ENCODE measurements at places on chromosomes 16 and 17.
A peak's percentile ranks its signal among the peaks of the same experiment; 100 is the strongest.

DNA sequence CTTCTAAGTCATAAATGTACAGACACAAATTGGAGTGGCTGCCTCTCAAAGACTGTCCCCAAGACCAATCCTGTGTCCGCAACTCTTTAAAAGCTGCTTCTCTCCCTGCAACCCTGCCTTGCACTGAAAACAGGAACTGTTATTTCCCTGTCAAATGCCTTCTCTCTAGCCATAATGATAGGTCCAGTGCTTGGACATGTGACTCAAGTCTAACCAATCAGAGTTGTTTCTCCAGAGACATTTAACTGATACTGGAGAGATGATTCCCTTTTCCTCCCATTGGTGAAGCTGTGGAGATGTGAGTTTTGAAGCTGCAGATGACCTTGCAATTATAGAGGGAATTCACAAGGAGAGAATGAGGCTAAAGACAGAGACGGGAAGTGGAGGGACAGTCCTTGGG lies 253.3 kb upstream of the CDH5 start:
- no peak for DNase-seq

DNA sequence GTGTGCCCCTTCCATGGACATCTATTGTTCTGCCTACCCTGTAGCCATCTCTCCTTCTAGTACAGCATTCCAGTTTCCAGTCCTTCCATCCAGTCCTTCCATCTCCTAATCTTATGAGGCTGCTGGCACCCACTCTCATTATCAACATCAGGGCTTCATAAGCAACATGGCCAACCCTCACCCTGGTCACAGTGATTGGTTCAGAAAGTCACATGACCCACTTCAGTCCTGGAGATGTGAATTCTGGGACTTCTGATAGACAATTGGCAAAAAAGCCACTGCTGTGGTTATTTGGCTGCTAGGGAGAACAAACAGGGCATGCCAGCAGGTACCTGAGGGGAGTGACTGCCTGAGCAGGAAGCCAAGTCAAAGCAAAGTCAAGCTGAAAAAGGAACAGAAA lies 164.7 kb upstream of the C16orf82 start:
- no peak for DNase-seq

DNA sequence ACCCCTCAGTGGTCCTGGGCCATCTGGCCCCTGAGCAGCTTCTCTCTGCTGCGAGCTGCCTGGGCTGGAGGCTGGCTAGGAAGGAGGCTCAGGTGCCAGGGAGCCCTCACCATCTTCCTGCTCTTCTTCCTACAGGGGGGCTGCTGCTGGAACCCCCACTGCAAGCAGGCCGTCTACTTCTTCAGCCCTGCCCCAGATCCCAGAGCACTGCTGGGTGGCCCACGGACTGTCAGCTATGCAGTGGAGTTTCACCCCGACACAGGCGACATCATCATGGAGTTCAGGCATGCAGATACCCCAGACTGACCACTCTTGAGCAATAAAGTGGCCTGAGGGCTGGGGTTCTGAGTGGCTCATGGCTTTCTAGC lies 46.1 kb downstream of the PRMT7 start:
- DNase-seq, result no peak

DNA sequence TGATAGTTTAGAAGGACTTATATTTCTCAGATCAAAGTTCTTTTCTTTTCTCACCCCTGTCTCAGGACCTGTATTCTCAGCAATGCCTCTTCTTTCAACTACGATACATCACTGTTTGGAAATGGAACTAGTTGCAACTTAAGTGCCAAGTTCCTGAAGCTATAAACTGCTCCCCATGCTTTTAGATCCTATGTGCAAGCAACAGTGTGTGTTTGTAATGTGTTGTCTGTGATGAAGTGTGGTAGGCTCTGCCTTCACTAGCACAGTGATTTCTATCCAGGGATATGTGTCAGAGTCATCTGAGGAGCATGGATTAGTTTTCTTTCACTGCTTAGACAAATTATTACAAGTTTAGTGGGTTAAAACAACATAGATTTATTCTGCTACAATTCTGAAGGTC lies 18.4 kb downstream of the ZP2 start:
- DNase-seq, result no peak

GRCh38 chr17:38447502-38448085 lies 19.3 kb downstream of the ARHGAP23 start:
- DNase-seq, result no peak

DNA sequence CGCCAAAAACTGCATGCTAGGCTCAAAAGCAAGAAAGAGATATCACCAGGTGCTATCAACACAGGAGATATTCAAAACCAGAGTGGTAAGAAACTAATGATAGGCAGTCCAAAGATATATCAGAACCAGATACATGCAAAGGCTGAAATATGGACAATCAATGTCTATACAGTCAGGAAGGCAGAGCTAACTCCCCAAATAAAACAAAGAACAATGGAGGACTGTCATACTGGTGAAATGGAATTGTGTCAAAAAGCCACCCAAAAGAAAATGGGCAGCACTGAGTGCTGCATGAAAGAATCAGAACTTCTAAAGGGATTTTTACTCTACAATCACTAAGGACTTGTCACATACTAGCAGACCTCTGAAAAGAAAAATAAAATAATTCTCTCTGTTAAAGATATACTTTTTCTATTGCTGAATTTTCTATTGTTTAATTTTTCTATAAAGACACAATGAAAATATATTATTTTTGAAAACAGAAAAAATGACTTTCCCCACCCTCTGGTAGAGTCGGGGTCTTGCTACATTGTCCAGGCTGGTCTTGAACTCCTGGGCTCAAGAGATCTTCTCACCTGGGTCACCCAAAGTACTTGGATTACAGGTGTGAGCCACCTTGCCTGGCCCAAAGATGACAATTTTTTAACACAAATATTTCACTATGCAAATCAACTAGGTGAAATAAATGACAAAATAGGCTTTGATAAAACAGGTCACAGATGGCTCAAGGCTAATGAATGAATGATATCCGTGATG lies 98.2 kb downstream of the USP32 start:
- DNase-seq, result no peak

- peak; percentile 27 for DNase-seq
Measured at GRCh38 chr17:80720610-80721577, 176.3 kb downstream of the RPTOR start.

DNA sequence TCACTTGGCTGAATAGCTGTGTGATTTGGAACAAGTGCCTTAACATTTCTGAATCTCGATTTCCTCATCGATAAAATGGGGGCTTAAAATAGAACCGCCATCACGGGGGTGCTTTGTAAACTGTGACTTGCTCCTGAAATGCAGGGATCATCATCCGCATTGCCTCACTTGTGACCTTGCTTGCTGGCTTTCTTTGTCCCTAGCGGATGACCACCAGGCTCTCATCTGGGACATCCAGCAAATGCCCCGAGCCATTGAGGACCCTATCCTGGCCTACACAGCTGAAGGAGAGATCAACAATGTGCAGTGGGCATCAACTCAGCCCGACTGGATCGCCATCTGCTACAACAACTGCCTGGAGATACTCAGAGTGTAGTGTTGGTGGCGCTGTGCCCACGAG lies 11.9 kb upstream of the TACO1 start:
- DNase-seq, result no peak

DNA sequence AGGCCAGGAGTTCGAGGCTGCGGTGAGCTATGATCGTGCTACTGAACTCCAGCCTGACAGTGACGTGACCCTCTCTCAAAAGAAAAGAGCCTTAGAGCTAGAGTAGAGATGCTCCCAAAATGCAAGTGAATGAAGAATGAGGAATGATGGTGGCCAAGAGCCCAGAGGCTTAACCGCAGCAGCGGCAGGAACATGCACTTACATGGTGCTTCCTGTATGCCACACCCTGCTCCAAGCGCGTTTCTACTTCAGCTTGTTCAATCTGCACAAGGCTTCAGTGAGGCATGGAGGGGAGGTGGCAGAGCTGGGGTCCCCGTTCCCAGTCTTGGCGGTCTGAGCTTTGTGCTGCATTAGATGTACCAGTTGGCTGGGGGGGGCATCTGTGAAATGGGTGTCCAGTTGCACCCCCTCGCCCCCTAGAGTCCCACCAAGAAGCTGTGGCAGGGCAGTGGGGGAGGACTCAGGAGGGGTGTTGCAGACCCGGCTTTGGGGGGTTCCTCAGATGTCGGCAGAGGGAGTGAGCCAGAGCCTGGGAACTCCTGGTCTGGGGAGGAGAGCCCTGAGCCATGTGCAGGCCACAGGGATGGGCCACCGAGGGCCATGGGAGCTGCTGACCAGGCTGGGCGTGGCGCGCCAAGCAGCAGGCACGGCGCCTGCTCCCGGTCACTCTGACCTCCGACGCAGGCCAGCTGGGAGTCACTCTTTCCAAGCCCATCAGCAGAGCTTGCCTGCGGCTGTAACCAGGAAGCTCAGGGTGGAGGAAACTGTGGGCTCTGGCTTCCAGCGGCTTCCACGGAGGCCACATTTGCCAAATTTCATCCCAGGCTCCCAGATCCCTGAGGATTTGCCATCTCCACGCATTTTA lies 260.1 kb downstream of the PARN start:
- DNase-seq, result no peak

DNA sequence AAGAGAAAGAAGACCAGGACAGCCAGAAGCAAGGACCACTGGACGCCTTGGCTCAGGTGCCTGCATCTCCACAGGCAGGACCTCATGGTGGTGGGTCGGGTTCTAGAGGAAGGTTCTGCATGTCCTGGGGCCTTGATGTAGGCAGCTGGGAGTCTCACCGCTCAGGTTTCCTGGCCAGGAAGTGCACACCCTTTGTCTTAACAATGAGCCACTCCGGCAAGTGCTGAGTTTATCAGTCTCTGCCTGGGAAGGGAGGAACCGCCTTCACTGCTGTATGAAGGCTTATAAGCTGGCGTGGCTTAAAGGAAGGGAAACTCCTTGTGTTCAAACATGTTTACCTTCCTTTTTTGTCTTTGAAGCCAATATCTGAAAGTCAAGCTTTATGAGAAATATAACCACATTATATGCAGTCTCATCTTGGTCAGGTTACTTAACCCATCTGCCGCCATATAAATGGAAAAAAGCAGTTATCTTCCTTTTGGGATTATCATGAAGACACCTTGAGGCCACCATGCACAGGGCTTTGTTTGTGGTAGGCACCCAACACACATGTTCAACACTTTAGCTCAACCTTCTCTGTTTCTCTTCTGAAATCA lies at the start of gene ST6GALNAC1:
TSS of gene ST6GALNAC1 (minus strand) at position 205 of the 596 bp plus-strand sequence. CDS start at position 86, 119 bp downstream.
- no peak for DNase-seq

DNA sequence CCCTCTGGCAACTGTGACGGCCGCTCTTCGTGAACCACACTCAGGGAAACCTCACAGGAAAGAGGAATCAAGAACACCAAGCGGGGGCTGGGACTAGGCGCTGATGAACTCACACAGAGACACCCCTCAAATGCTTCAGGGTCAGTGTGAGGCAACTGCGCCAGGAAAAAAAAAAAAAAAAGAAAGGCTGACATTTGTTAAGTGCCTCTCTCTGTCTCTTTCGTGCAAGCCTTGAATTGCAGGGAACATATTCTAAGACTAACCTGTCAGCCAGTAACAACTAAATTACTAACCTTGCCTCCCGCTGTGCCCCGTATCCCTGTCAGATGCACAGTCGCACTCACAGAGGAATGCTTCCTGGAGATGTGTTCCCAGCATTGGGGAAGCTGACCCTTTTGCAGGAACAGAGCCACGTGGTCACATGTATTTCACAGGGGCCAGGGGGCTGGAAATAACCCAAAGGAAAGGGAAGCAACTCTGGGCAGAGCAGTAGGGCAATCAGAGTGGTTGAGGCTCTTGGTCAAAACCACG lies 247.8 kb downstream of the XYLT1 start:
- no peak for DNase-seq

GRCh38 chr16:533391-534123 lies 6.0 kb downstream of the CAPN15 start:
- DNase-seq, result no peak

- DNase-seq, result no peak
Measured at GRCh38 chr16:81657224-81657623, 121.9 kb upstream of the PLCG2 start.

- no peak for DNase-seq
Measured at GRCh38 chr17:56173958-56174835, 20.9 kb downstream of the ANKFN1 start.

DNA sequence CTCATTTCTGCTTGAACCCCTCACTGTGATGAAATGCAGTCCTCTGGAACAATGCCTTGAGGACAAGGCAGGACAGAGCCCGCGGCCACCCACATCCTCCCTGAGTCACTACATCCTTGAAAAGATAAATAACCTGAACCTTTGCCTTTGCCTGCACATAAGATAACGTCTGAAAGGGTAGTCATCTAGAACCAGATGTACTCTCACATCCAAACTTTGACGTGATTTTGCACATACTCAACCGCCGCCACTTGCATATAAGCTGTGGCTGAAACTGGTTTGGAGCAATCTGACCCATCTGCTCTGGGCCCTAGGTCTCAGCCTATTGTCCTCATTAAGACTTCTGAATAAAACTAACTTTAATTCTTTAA lies 252.1 kb downstream of the PHKB start:
- no peak for DNase-seq

- no peak for DNase-seq
Measured at GRCh38 chr17:16417896-16418684, 2.7 kb downstream of the TRPV2 start.

DNA sequence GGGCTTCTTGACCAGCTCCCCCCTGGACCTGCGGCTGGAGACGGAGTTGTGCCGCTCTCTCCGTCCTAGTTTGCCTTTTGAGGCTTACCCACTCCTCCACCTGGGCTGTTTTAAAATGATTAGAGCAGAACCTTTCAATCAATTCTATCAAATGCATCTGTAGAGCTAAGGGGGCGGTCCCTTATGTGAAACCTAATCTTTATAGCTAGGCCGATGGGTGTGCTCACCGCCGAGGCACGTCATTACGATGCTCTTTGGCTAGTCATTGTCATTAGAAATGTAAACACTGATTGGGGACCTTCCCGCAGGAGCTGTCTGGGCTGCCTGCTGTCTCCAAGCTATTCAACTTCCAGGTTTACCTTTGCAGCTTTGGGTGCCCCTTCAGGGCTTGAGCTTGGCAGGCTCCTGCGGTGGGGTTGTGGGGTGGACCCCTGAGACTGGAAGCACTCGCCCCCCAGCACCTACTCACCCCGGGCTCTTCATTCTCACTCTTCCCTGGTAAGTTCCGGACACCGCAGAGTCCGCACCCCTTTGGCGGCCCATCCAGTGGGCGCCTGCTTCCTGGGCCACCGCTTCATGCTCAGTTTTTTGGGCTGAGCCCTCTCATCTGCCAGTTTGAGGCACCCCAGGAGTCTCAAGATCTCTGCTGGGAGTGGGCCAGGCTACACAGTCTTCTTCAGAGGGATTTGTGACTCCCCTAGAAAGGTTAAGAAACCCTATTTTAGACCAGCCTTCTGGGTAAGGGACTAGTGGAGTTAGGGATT lies 20.9 kb upstream of the IL17C start:
- no peak for DNase-seq

GRCh38 chr16:1890024-1890707 lies 18.2 kb upstream of the MEIOB start:
- DNase-seq, result no peak

Measured in activated CD8-positive, alpha-beta memory T cell treated with anti-CD3 and anti-CD28 coated beads for 4 hours (primary cell).